WTC11 (cell line): ENCODE measurements at places on chromosomes 16 and 17.

GRCh38 chr17:81514739-81515529 lies 2.3 kb upstream of the ACTG1 start:
- peak; percentile 74 for DNase-seq

- DNase-seq, result peak; percentile 35
Measured at GRCh38 chr16:50610331-50611262, 62.4 kb downstream of the NKD1 start.

DNA sequence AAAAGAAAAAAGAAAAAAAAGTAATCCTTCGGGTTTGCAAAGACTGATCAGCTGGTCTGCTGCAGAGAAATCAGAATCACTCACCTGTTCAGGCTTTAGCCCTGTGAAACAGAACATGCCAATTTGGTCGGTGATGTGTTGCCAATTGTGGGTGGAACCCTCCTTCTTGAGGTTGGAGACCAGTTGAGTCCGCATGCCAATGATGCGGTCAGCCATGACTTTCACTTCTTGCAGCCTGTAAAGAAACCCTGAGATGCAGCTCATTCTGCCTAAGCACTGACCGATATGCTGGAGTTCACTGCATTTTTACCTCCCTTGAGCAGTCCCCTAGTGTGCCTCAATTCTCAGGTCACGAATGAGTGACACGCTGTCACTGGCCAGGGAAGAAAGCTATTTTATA lies 24.8 kb upstream of the SLC38A7 start:
- no peak for DNase-seq

GRCh38 chr17:61404913-61405685 lies 5.5 kb downstream of the TBX2 start:
- DNase-seq, result peak; percentile 50

DNA sequence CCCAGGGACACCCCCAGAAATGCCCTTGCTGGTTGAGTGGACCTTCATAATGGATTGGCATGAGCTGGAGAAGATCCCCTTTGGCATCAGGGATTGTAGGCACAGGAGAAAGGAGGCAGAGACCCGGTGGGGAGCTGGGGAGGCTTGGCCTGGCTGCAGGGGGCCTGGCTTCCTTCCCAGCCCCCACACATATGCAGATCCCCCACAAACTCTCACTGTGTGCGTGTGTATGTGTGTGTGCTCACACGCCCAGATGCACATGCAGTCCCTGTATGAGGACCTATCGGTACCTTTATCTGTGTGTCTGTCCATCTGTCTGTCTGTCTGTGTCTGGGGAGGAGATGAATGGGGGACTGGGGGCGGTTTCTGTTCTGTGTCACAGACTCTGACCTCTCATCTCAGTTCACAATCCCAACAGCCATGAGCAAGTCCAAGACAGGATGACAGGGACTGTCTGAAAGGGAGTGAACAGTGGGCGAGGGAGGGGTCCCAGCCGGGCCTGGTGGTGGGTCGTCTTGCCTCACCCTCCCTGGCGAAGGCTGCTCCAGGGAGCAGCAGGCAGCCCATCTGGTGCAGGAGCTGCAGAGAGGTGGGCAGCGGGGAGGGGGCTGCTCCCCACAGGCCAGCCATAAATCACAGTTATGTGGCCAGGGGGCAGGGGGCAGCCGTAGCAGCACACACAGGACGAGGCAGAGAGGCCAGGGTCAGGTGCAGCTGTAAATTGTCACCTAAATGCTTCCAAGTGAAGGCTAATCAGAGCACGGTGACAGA lies 46.7 kb upstream of the LHX1 start:
- no peak for DNase-seq

DNA sequence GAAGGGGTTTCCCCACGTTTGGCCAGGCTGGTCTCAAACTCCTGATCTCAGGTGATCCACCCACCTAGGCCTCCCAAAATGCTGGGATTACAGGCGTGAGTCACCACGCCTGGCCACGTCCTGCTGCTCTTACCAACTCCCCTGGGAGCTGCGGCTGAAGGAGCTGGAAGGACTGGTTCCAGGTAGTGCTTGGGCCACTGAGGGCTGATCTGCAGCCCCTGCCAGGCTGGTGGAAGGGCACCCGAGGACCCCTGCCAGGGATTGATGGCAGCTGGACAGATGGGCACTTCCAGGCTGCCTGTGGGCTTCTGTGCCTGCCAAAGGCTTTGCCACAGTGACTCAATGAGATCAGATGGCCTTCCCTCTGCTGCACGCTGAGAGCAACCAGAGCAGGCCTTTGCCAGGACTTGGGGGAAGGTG lies 2.3 kb downstream of the OXLD1 start:
- no peak for DNase-seq

DNA sequence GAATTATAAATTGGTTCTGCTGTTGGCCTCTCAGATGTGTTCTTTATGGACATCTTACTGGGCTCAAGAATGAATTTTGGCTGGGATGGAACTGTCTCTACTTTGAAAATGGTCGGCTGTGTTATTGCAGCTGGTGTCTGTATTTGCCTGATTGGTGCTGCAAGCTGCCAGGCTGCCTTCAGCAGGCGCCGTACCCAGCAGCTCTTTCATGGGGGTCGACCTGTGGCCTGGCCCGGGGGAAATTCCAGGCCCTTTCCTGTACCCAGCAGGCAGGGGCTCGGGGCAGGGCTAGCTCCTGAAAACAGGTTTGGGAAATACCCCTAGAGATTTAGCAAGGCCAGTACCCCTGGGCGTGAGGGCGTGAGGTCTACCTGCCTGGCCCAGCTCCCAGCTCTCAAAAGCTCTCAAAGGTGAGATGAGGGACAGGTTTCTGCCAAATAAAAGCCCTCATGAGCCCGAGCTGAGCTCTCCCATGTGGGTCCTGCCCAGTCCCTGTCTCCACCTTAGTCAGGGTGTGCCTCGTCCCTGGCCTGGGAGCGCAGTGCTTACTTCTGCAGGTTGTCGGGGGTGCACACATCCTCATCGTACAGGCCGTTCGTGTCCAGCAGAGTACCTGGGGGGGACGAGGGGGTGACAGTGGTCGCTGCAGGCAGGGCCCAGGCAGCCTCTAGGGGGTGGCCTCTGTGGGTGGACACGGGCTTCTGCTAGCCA lies 52.3 kb downstream of the PRMT7 start:
- no peak for DNase-seq

- no peak for DNase-seq
Measured at GRCh38 chr17:75723171-75723930, 2.1 kb downstream of the ITGB4 start.

DNA sequence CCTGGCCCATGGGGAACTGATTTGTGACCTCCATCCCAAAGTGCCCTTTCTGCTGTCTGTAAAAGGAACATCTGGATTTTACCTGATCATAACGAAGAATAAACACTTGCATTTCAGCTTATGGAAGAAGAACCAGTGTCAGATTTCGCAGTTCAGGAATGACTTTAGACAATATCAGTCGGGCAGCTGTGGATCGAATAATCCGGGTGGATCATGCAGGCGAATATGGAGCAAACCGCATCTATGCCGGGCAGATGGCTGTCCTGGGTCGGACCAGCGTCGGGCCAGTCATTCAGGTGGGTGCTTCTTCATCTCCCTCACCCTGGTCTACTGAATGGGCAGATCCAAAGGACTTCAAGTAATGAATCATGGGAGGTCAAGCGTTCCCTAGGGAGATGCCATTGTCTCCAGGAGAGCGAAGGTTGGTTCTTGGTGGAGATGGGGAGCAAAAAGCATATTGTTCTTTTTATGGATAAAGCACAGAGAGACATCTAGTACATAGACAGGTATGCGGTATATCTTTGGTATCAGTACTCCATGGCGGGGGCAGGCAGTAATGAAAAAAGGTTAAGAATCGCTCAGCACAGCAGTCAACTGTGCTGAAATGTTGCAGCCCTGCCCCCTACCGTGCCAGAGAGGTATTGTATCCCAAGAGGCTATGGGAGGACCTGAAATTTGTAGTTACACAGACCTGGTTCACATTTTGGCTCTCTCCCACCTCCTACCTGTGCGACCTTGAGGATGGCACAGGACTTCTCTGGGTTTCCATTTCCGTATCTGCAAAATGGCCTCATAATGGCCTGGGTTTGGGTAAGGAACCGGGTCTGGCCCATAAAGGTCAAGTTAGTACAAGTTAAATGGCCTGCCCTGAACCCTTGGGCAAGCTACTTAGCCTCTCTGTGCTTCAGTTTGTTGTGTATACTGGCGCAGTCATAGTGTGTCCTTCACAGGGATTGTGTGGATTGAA lies 4.7 kb downstream of the COQ7 start:
- peak; percentile 81 for DNase-seq

DNA sequence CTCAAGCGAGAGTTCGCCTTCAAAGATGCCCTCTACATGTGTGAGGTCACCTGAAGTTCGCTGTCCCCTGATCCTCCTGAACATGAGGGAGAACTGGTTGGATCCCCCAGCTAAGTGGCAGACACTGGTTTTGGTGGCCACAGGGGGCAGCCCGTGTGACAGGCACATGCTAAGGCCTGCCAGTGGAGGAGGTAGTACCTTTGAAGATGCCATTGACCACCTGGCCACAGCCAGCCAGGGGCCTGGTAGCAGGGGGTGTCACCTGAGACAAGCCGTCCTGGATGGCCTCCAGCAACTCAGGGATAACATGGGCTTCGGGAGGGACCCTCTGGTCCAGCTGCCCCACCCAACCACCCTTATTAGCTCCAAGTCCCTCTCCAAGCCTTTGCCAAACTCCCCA lies 7.3 kb upstream of the ALDH3A1 start:
- DNase-seq, result no peak

DNA sequence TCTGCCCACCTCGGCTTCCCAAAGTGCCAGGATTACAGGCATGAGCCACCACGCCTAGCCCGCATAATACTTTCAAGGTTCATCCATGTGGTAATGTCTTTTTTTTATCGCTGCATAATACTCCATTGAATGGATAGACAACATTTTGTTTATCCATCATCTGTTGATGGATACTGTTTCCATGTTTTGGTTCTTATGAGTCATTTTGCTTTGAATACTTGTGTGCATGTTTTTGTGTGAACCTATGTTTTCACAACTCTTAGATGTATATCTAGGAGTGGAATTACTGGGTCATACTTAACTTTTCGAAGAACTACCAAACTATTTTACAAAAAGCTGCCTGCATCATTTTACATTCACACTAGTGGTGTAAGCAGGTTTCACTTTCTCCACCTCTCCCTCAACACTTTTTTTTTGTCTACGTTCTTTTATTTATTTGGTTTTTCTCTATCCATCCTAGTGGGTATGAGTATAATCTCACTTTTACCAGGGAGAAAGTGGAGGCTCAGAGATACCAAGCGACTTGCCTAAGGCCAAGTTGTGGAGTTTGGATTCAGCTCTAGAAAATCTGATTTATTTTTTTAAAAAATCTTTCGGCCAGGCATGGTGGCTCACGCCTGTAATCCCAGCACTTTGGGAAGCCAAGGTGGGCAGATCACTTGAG lies 151.2 kb downstream of the CMIP start:
- DNase-seq, result no peak

GRCh38 chr17:44071198-44071520 lies 624 bp downstream of the G6PC3 start:
- DNase-seq, result no peak

DNA sequence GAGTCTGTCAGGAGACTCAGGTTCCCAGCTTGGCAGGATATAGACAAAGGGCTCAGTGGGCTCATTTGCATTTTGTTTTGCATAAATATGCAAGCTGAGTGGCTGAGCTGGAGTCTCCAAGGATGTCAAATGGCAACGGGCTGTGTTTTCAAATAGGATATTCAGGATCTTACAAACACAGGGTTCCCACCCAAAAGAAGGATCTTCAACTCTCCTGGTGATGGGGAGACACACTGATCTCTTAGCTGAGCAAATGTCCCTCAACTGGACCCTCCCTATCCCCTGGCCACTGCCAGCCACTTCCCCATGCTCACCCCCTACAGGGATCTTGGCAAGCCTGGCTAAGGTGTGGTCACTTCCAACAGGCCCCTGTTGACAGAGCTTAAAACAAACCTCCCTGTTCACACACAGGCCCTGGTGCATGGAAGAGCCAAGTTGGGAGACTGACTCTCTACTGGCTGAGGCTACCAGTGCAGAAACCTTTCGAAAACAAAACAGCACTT lies 61.6 kb downstream of the SOX9 start:
- DNase-seq, result no peak

- DNase-seq, result no peak
Measured at GRCh38 chr16:56305956-56306565, 114.8 kb downstream of the GNAO1 start.

- no peak for DNase-seq
Measured at GRCh38 chr17:78981010-78981888, 1.5 kb upstream of the LGALS3BP start.

- peak; percentile 60 for DNase-seq
Measured at GRCh38 chr16:1825864-1826690, 548 bp downstream of the HAGH start.

GRCh38 chr16:67965668-67966548 lies 2.5 kb downstream of the SLC12A4 start:
- DNase-seq, result no peak

DNA sequence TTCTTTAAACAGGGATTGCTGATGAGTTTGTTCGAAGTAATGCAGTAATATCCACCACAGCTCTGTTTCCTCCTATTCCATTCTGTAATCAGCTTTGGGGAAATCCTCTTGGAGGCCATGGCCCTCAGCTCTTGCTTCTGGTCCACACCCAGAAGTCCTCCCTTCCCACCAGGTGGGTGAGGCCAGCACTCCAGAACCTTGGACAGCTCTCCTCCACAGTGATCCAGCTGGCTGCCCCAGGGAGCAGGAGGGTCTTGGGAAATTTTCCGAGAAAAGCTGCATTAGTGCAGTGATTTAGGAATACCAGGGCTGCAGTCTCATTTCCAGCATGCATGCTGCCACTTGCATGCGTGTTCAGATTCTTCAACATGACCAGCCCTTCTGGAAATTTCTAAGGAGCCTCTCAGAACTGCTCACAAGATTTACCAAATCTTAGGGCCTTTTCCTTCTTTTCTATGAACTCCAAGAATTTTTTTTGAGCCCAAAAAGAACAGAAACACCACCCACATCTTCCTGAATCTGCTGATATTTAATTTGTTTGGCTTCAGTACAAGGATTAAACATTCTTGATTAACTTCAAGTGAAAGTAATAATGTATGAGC lies 4.2 kb downstream of the SMPD3 start:
- DNase-seq, result peak; percentile 76

- no peak for DNase-seq
Measured at GRCh38 chr17:6870841-6871240, 39.3 kb upstream of the TEKT1 start.

DNA sequence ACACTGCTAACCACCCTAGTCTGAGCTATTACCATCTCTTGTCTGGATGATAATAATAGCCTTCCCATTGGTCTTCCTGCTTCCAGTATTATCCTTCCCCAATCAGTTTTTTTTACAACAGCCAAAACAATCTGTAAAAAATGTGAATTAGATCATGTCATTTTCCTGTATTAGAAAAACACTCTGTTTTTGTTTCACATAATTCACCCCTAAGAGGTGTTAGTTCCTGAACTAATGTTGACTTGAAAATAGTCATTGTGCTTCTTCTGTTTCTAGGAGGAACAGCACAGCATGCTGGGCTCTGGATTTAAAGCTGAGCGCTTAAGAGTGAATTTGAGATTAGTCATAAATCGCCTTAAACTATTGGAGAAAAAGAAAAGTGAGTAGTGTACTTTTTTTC lies 20.0 kb downstream of the IST1 start:
- DNase-seq, result no peak

- no peak for DNase-seq
Measured at GRCh38 chr17:8753976-8754440, 4.3 kb downstream of the SPDYE4 start.

- no peak for DNase-seq
Measured at GRCh38 chr16:15498427-15499175, 64.2 kb downstream of the BMERB1 start.

- no peak for DNase-seq
Measured at GRCh38 chr16:50102051-50102746, 36.4 kb downstream of the HEATR3 start.

GRCh38 chr17:10224582-10225195 lies 26.3 kb upstream of the GAS7 start:
- no peak for DNase-seq

GRCh38 chr17:16908273-16908672 lies 63.6 kb downstream of the TNFRSF13B start:
- no peak for DNase-seq
